ENCODE measurements at places on chromosomes 7 and 10.

DNA sequence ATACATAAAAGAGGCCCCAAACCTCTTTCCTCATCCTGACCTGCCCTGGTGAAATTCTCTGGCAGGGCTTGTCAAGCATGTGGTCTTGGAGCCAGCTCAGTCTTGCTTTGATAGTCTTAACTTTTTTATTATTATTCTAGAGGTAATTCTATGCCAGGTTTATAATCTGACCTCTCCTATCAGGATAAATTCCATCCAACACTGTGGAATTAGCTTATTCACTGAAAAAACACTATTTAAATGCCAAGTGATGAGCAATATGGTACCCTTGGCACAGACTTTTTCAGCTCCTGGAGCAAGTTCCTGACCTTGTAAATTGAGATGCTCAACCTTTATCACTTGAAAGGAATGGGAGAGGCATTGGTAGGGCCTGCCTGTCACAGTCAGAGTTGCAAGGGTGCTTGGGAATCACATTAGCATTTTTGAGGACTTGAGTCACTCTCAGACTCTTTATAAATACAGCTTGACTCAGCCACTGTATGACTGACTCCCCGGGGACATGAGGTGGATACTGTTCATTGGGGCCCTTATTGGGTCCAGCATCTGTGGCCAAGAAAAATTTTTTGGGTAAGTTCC, at the start of gene CPA4:
TSS of gene CPA4 (plus strand) at position 480 of the 576 bp plus-strand sequence. CDS start at position 500, 20 bp downstream.
- no peak for DNase-seq

- DNase-seq = no peak
Measured at GRCh38 chr7:47381134-47381495, 200.8 kb downstream of the TNS3 start.

GRCh38 chr7:96915029-96915428, 90.3 kb upstream of the DLX6 start:
- DNase-seq = no peak

DNA sequence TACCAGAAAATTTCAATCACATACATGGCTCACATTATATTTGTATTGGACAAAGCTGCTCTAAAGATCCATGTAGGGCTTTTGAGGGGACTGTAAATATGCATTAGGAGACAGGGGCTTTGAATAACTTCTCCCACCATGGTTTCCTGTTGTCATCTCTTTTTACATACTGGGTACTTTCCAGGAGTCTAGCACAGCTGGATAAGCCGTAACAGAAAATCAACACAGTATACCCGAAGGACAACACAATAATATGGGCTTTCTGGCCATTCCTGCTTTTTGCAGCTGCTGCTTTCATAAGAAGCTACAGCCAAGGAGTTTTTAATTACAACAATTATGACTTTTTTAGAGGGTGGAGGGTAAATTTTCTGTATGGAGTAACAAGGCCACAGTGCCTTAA, 63.4 kb upstream of the SRPK2 start:
- no peak for DNase-seq

DNA sequence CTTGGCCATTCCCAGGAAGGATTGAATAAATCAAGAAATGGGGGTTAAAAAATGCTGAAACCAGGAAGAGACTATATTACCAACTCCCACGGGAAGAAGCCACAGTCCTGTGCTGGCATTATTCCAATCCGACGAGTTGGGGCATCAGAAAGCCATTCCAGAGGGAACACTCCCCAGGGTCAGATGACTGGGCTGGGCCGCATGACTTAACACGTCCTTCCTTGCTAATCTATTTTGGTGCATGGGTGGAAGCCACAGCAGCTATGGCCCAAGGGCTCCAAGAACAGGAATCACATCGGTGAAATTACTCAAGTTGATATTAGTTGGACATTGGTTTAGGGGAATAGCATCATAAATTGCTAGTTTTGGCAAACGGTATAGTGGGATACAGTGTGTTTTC, 592.9 kb upstream of the NRP1 start:
- peak; percentile 84 for DNase-seq

GRCh38 chr10:17181110-17181509, 20.4 kb downstream of the TRDMT1 start:
- DNase-seq = no peak

DNA sequence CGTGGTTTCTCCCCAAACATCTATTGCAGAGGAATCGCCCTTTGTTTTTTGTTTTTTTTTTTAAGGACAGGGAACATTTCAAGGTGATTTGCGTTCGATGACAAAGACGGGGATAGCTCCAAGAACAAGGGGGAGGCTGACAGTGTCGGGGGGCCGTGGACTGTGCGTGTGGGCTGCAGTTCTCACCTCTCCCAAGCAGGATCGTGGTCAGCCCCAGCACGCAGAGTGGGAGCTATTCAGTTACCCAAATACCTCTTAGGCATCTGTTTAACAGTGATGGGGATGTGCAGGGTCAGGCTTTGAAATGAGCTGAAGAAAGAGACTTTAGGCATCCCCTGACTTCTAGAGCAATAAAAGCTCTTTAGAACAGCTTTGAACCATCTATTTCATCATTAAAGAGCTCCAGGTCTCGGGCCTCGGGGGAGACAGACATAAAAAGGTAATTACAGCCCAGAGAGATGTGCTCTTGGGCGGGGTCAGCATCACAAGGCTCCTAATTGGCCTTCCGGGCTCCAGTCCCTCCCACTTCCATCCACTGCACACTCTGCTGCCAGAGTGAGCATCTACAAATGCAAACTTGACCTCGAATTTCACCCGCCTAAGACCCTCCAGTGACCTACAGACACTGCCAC, 97.3 kb downstream of the MYL10 start:
- DNase-seq = no peak

DNA sequence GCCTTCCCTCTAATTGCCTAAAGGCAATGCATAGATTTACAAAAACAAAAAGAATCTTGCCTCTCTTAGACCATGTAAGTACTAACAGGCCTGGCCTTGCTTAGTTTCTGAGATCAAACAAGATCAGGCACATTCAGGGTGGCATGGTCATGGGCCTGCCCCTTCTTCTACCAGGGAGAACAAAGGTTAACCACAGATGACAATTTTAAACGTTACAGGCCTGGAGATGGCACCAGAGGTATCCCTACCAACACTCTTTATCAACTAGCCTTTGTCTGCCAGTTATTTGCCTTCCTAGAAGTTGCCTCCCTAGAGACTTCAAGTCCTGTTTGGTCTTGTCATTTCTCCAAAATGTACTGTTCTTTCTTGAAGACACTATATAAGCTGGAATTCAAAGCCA, 252.6 kb downstream of the DOCK4 start:
- no peak for DNase-seq

DNA sequence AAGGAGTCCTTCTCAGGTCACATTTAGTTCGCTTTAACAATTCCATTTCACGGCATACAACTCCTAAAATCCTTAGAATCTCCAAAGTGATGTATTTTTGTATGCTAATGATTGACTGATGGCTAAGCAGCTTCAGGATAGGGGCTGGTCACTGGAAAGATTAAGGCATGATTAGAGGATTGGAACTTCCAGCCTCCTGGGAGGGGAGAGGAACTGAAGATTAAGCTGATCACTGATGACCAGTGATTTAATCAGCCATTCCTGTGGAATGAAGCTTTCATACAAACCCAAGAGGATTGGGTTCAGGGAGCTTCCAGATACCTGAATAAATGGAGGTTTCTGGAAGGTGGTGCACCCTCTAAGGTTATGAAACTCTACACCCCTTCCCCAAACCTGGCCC, 123.9 kb upstream of the CDK13 start:
- no peak for DNase-seq

Data from breast epithelium (tissue), 4 donors.